ENCODE measurements at places on chromosomes 4 and X. TPM values are rescaled to one million over a fixed set of nuclear protein-coding genes. Genes with fewer than 3 reads are reported as not detected.

DNA sequence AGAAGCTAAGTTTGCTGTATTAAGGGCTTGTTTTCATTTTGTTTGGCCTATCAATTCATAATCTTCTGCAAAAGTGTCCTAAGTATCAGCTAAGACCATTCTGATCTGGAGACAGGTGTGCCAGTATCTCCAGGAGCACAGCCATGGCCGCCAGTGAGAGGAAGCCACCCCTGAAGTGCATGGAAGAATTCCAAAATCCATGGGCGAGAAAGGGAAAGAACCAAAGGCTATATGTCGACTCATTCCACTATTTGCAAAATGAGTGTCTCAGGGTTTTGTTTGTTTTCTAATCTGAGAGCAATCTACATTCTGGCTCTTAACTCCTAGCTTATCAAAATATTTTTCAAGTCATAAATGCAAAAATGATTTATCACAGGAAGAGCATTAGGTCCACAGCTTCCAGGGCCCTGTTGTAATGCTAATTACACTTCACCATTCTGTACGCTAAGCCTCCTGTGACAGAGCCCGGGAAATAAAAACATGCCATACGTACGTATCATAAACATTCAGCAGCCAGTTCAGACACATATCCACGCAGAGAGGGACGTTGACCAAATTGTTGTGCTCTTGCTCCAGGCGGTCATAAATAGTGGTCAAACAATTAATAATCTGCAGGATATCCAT lies 137.3 kb upstream of the FTHL17 start:
- DNase-seq: no peak

GRCh38 chrX:31652650-31653049 lies 580.8 kb upstream of the FTHL17 start:
- DNase-seq: no peak

DNA sequence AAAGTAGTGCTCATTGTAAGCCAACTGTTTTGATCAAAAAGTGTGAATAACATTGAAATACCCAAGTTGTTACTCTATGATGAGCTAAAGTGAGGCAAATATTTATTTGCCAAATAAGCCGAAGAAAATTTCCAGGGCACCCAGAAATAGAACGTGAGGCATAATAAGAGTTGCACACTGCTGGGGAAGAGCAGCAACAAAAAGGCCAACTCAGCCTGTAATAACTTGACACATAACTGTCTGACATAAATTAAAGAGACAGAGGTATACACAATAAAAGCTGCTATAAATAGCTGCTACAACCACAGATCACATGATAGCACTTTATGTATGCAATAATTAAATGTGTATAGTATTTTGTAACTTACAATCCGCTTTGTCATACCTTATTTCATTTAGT lies 2.0 kb upstream of the ABCB7 start:
- no peak for DNase-seq

GRCh38 chr4:63528256-63528991 lies 880.8 kb downstream of the TECRL start:
- no peak for DNase-seq

GRCh38 chr4:103100691-103101090 lies 1.1 kb upstream of the BDH2 start:
- no peak for DNase-seq

- no peak for DNase-seq
Observed at GRCh38 chr4:3373468-3373867, 68.3 kb upstream of the HGFAC start.

GRCh38 chr4:166174717-166175490 lies 301.9 kb downstream of the TLL1 start:
- no peak for DNase-seq

Gene PLP2
- total RNA-seq: 293 TPM

Gene NBDY
- 52.0 TPM for total RNA-seq

Gene ARHGEF38
- total RNA-seq: not detected

Gene PCYT1B
- total RNA-seq: 0.03 TPM

Gene MAEA
- total RNA-seq: 62.3 TPM
